ENCODE measurements at places on chromosomes 6 and 20.

DNA sequence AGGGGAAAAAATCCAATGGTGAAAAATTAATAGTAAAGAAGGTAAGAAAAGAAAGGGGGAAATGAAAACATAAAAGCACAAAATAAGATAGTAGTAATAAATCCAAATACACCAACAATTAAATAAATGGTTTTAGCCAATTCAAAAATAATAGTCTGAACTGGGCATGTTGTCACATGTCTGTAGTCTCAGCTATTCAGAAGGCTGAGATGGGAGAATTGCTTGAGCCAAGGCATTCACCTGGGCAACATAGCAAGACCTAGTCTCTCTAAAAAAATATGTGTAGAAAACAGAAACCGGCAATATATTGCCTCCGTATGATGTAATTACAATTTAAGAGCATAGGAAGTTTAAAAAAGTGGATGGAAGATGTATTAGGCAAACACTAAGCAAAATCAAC lies 311.3 kb upstream of the FERMT1 start:
- no peak for DNase-seq

DNA sequence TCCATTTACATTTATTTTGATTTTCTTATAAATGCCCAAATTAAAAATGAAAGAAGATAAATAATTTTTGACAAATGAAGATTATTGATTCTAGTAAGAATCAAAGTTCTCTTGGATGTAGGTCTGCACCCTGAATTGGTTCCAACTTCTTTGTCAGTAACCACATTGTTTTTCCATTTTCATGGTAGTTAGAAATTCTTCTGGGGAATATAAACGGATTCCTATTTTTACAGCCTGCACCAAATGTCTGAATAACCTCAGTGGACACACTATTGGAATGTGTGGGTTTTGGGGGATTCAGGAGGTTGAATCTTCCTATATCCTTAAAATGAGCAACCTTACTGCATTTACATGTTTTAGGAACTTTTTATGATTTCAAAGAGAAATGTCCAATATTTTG lies 1085.3 kb upstream of the MAP3K7 start:
- no peak for DNase-seq

DNA sequence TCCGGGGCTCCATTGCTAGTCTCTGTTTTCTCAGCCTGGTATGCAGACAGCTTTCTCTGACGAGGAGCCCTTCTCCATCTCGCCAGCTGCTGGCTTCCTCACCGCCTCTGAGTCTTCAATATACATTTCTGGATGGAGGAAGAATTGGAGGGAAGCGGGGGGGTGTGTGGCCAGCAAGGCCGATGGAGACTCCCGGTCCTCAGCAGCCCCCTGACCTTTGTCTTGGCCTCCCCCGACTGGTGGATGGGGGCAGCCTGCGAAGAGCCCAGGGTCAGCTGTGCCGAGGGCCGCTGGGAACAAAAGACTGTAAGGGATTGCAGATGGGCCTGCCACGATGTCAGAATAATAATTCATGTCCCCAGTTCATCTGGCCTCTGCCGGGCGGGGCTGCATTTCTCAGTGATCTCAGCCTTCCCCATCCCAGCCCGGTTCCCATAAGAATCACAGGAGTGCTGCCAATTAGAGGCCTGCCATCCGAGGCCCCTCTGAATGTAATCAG lies 54.3 kb upstream of the STX16 start:
- DNase-seq: no peak

DNA sequence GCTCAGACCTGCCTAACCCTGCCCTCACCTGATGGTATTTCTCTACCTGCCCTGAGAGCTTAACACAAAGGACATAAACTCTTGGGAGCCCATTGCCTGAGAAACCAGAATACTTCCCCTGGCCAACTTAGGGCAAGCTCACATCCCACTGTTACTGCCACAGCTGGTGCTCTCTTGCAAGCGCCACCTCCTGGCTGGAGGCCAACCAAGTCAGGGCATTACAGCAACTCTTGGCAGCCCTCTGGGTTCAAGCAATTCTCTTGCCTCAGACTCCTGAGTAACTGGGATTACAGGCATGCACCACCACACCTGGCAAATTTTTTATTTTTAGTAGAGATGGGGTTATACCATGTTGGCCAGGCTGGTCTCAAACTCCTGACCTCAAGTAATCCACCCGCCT lies 70.1 kb downstream of the HECA start:
- no peak for DNase-seq

- DNase-seq: no peak
Measured at GRCh38 chr6:74956559-74957428, 249.1 kb downstream of the COL12A1 start.

GRCh38 chr20:9035126-9035525 lies 33.8 kb upstream of the PLCB4 start:
- DNase-seq: no peak

- DNase-seq: no peak
Measured at GRCh38 chr6:155473741-155474140, 18.1 kb upstream of the NOX3 start.

DNA sequence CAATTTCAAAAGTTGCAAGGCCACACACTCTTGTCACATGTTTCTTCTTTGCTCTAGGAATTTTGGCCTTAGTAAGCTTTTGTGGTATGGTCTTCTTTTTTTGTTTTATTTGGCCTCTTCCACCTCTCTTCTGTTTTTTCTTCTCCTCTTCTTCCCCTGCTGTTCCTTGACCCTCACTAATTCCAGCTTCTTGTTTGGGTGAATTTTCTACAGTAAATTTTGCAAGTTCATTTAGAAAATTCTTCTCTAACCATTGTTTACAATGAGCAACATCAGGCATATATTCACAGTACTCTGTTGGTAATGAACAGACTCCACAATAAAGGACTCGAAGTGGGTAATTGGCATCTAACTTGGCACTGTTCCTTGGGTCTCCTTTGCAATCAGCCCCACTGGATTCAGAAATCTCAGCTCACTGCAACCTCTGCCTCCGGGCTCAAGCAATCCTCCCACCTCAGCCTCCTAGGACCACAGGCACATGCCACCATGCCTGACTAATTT lies 5.0 kb downstream of the ASIP start:
- no peak for DNase-seq
